Stimulated activated CD8-positive, alpha-beta memory T cell treated with anti-CD3 and anti-CD28 coated beads, Interleukin-15, amount 100 ng/mL, for 4 hours (primary cell): ENCODE measurements at places on chromosomes 13 and 19.

DNA sequence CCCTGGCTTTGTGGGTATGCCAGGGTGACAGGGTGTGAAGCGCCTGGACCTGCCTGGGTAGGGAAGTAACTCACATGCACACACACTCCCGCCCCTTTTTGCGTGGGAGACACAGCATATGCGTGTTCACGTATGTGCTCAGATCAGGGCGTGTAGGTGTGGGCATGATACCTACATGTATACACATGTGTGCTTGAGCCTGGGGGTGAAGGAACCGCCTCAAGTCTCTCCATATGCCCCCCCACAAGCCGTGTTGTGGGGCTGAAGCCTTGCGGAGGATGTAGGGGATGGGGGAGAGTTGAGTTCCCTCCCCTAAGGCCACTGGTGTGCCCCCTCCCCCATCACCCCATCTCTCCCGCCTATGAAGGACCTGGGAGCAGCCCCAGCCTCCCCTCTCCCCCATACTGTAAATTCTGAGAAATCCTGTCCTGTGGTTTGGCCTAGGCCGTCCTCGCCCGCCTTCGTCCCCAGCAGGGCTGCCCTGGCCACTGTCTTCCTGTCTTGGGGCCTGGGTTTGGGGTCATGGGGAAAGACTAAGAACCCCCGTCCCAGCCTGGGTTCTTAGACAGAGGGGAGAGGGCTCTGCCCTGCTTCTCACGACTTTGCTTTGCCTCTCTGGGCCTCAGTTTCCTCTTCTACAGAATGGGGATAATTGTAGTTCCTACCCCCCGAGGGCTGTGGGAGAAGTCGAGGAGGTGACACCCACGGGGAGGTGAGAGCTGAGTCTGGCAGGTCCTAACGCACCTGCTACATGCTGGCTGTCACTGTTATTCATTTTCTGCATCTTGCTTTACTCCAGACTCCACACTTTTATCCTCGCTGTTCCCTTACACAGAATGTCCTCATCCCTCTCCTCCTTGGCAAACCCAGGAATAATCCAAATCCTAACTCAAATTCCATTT lies 14.3 kb downstream of the ACTL9 start:
- no peak for DNase-seq

- no peak for DNase-seq
Observed at GRCh38 chr19:38693380-38694223, 46.2 kb downstream of the ACTN4 start.

DNA sequence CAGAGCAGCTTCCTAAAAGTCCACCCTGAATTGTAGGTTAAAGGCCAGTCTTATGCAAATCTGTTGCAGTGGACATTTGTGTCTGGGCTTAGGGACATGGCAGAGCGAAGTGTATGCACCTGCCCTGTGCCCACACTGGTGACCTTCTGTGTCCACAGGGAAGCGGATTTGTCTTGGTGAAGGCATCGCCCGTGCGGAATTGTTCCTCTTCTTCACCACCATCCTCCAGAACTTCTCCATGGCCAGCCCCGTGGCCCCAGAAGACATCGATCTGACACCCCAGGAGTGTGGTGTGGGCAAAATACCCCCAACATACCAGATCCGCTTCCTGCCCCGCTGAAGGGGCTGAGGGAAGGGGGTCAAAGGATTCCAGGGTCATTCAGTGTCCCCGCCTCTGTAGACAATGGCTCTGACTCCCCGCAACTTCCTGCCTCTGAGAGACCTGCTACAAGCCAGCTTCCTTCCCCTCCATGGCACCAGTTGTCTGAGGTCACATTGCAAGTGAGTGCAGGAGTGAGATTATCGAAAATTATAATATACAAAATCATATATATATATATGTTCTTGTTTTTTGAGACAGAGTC lies 25.5 kb downstream of the CYP2B6 start:
- DNase-seq, result no peak

DNA sequence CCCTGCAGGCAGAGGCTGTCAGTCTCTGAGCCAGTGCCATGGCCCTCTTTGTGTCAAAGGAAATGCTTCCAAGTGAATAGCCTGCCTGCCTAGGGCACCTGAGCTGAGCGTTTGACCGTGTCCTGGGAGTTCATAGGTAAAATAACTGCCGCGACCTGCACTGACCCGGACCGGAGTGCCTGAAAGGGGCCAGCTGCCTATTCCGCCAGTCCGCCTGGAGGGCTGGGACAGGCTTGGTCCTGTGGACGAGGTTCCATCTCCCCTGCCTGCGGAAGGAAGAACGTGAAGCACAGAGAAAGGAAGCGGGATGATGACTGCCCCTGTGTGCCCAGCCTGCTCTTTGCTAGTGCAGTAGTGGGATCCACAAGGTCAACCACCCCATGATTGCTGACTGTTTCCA lies 17.5 kb upstream of the ZNF492 start:
- DNase-seq, result no peak

GRCh38 chr19:58474291-58474996 lies 1.7 kb upstream of the ZNF446 start:
- DNase-seq, result no peak

DNA sequence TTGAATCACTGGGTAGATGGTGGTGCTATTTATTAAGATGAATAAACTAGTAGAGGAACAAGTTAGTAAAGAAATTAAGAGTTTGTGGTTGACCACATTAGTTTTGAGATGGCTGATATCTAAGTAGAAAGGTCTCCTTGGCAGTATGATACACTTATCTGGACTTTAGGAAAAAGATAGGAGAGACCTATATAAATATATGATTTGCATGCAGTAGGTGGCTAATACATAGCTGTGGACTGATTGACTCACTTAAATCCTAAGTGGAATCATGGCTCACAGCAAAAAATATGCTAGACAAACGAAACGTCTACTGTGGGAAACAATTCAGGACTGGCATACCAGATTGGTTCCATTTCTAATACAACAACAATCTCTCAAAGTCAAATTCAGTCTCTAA lies 92.0 kb downstream of the CAB39L start:
- DNase-seq, result no peak

GRCh38 chr19:51327066-51328001 lies 14.6 kb downstream of the VSIG10L start:
- DNase-seq, result no peak

DNA sequence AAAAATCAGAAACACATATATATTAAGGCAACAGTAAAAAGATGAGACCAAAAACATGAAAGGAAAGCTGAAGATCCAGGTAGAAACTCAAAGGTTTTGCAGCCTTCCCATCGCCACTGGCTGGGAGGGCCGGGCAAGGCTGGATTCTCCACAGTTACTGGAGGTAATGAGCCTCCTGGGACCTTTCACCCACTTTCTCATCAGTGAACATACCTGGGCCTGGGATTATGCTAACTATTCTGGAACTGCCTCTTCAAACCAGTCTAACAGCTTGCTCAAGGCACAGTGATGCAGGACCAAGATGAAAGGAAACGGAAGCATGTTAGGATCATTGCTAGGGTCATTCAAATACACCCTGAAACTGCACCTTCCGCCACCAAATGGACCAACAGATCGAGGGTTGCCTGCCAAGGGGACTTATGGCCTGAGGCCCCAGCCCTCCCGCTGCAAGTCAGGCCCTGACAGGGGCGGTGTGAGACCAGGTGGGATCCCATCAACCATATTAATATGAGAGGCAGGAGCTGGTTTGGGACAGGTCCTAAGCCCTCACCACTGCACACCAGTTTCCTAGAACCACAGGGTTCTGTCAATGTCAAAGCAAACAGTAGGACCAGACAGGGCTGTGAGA lies 28.4 kb upstream of the ATP12A start:
- no peak for DNase-seq

- DNase-seq, result no peak
Observed at GRCh38 chr13:108033800-108034707, 181.3 kb downstream of the LIG4 start.

- no peak for DNase-seq
Observed at GRCh38 chr13:99269627-99270241, 11.6 kb upstream of the GPR18 start.

DNA sequence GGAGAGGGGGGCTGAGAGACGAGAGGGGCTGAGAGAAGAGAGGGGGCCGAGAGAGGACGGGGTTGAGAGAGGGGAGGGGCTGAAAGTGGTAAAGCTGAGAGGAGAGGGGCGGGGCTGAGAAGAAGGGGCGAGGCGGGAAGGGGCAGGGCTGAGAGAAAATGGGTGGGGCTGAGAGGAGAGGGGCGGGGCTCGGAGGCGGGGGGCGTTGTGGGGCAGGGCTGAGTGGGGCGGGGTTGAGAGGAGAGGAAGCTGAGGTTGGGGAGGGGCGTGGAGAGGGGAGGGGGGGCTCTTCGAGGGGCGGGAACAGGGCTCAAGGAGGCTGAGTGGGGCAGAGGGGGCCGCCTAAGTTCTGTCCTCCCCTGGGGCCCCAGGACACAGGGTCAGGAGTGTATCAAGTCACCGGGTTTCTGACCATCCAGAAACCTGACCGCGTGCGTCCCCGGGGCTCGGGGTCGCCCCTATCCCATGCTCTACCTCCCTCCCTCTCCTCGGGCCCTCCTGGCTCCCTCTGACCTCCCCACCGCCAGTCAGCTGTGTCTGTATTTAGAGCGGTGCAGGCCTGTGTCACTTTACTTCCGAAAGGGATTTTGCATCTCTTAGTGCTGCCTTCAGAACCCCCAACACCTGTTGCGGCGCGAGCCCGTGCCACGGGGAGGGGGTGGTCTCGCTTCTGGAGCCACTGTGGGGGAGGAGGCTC lies 38.6 kb upstream of the SEMA6B start:
- DNase-seq, result no peak

GRCh38 chr13:40974460-40975407 lies 44.4 kb downstream of the ELF1 start:
- no peak for DNase-seq

DNA sequence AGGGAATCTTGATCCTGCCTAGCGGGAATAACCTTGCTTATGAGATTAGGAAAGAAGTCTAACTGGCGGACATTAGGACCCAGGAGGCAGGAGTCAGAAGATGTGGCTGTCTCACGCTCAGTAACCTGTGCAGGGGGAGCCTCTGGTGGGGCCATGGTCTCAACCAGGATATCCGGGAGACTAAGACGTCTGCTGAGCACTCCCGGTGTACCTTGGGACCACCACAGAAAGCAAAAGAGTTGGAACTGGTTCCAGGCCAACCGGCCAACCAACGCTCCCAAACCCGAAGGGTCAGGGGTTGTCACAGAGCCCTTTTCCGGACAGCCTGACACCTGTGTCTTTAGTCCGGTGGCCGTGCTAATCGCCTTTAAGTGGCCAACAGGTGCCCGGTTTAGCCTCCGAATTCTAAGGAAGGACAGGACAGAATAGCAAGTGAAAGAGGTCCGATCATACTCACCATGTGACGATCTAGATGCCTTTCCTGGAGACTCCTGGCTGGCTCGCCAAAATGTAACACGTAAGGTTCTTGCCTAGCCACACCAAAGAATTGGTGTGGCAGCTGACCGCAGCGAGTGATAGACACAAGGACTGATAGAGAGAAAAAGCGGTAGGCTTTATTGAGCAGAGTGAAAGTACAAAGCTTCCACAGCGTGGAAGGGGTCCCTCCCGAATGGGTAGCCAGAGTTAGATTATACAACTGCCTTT lies 103.9 kb upstream of the DIAPH3 start:
- DNase-seq, result no peak

- no peak for DNase-seq
Observed at GRCh38 chr13:32214071-32214470, 101.1 kb downstream of the ZAR1L start.

- DNase-seq, result no peak
Observed at GRCh38 chr13:98410612-98411011, 166.3 kb downstream of the STK24 start.

DNA sequence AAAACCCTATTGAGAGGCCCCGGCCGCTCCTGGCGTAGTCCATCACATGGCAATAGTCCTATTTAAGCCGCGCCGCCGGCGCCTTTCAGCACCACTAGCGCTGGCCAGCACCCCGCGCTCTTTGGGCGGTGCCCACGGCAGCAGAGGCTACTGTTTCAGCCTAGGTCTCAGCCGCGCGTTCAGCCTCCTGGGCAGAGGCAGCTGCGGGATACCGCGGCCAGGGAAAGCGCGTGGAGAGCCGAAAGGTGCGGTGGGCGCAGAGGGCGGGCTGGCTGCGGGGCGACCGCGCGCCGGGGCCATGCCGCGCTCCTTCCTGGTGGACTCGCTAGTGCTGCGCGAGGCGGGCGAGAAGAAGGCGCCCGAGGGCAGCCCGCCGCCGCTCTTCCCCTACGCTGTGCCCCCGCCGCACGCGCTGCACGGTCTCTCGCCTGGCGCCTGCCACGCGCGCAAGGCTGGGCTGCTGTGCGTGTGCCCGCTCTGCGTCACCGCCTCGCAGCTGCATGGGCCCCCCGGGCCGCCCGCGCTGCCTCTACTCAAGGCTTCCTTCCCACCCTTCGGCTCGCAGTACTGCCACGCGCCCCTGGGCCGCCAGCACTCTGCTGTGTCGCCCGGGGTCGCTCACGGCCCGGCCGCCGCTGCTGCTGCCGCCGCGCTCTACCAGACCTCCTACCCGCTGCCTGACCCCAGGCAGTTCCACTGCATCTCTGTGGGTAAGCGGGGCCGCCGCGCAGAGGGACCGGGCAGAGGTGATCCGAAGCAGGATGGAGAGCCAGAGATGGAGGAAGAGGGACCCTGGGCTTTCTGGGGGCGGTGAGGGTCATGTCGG lies at the start of gene GSX1:
GSX1 (plus strand) TSS at position 91 of the 826 bp plus-strand sequence; CDS start at position 299, 208 bp downstream.
- no peak for DNase-seq

GRCh38 chr13:110944968-110945927 lies 30.4 kb upstream of the ANKRD10 start:
- DNase-seq, result no peak

DNA sequence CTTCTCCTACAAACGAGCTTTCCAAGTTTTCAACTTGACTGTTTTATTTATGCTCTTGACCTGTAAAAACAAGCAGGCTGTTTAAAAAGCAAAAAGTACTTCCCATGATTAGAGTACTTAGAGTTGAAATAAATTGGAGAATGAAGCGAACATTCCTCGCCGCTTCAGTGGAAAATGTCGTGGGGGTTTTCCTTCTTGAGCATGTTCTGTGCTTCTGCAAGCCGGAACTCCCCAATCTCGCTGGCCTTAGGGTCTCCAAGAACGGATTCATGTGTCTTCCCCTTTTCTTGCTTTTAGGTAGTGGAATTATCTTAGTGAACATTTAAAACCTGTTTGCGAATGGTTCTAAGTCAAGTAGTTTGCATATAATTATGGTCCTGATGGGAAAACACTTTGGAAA lies 103.6 kb upstream of the ZNF536 start:
- no peak for DNase-seq

DNA sequence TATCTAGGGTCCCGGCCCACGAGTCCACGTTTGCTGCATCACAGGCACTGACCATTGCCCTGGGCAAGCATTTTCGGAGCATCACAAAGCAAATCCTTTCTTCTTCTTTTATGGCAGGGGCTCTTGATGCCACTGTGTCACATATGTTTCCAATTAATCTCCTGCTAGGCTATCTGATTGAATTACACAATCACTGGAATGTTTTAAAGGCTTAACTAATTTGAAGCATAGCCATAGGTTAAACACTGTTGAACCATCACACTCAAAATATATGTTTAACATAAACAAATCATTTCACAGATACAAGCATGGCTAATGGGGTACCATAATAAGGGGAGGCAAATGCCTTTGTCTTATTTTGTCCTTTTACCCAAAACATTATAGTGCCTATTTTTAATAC lies 338.3 kb downstream of the POU4F1 start:
- no peak for DNase-seq

DNA sequence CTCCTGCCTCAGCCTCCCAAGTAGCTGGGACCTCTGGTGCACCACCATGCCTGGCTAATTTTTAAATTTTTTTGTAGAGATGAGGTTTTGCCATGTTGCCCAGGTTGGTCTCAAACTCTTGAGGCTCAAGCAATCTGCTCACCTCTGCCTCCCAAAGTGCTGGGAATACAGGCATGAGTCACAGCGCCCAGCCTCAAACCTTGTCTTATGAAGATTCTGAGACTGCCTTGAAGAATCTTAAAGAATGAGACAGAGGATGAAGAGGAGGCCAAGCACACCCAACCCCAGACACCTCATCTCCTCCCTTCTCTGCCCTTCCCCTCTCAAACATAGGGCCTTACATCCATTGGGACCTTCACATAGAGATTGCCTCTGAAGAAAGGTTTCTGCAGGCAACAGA lies 179.7 kb downstream of the ABCC4 start:
- DNase-seq, result no peak
